Epithelial cell of umbilical artery (primary cell): ENCODE measurements at places on chromosomes 12 and 14. TPM values are rescaled to one million over a fixed set of nuclear protein-coding genes. Genes with fewer than 3 reads are reported as not detected.

Gene FBLN5
- 1.2 and 4.5 TPM in 2 replicates for total RNA-seq

Gene COQ6
- total RNA-seq: 15.5 and 18.8 TPM in 2 replicates

Gene PMCH
- 0.32 and 0.61 TPM in 2 replicates for total RNA-seq

Gene GLIPR1L1
- not detected in 2 replicates for total RNA-seq

Gene NOS1
- not detected in 2 replicates for total RNA-seq

Gene SPATA7
- total RNA-seq: 8.1 and 11.4 TPM in 2 replicates

Gene TAS2R14
- total RNA-seq: 1.3 and 2.4 TPM in 2 replicates

Gene PTPRO
- total RNA-seq: not detected in 2 replicates

Gene KRT6C
- total RNA-seq: not detected in 2 replicates

Gene PIWIL1
- total RNA-seq: not detected in 2 replicates
